ENCODE measurements at places on chromosomes 12 and 14.

DNA sequence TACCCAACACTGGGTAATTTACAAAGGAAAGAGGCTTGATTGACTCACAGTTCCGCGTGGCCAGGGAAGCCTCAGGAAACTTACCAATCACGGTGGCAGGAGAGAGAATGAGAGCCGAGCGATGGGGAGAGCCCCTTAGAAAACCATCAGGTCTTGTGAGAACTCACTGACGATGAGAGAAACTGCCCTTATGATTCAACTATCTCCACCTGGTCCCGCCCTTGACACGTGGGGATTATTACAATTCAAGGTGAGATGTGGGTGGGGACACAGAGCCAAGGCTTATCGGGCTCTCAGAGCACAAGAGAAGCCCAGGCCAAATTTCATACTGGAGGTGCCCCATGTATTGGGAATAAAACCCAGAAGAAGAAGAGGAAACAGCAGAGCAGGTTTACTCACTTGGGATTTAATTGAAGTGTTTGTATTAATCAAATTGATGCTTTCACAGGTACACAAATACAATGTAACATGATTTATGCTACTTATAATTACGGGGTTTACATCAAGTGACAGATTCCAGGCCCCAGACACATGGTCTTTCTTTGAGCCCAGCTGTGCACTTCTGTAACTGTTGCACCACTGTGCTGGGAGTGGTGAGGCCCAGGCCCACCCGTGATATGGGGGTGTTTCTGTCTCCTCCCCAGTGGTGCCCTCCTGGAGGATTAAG is 8.2 kb upstream of the CCDC85C start:
- DNase-seq: no peak

GRCh38 chr12:42679466-42679865 is 89.9 kb upstream of the PRICKLE1 start:
- DNase-seq: no peak

GRCh38 chr12:94012590-94012989 is 135.8 kb upstream of the PLXNC1 start:
- no peak for DNase-seq

- no peak for DNase-seq
These were observed 4.5 kb upstream of the DCAF11 start for GRCh38 chr14:24110060-24110459.

DNA sequence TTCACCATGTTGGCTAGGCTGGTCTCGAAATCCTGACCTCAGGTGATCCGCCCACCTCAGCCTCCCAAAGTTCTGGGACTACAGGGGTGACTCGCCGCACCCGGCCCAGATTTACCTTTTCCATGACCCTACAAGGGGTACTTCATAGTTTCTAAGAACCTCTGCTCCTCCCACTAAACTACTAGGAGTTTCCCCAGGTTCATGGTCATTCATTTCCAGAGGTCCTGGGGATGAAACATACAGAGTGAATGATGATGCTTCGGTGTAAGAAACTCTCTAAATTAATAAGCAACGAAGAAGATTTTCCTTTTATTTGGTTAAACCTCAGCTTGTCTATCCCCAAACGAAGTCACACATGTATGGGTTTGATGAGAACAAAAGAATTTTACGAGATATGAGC is 56.9 kb downstream of the AMN start:
- DNase-seq: no peak

- no peak for DNase-seq
These were observed 772 bp downstream of the SCARB1 start for GRCh38 chr12:124862768-124863415.

- no peak for DNase-seq
These were observed 3.6 kb downstream of the NAB2 start for GRCh38 chr12:57092529-57092862.

DNA sequence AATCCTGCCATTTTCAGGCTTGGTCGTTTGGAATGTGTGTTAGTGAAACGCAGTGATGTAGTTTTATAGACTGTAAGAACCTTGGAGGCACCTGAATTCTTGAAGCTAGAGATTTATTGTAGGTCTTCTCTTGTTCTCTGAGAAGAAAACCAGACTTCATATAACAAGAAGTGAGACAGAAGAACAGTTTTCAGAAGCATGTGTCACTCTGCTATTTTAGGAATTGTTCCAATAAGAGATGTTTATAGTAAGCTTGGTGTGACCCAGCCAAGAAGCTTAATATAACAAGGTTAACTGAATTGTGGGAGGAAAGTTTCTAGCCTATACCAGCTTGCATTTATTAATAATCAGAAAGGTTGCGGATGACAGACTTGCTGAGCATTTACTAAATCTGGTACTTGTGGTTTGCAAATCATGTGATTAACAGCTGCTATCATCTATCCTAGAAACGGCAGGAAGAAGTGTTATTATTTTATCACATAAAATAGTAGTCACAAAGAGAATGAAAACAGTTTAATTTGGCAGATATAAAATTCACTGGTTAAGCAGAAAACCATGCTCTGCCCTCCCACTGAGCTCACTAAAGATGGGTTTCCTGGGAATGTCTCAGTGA is 49.2 kb upstream of the BCAT1 start:
- DNase-seq: no peak

GRCh38 chr14:68450391-68451120 is 342.3 kb downstream of the ZFP36L1 start:
- DNase-seq: no peak

- no peak for DNase-seq
These were observed 73.8 kb downstream of the KIAA0586 start for GRCh38 chr14:58501214-58501816.

DNA sequence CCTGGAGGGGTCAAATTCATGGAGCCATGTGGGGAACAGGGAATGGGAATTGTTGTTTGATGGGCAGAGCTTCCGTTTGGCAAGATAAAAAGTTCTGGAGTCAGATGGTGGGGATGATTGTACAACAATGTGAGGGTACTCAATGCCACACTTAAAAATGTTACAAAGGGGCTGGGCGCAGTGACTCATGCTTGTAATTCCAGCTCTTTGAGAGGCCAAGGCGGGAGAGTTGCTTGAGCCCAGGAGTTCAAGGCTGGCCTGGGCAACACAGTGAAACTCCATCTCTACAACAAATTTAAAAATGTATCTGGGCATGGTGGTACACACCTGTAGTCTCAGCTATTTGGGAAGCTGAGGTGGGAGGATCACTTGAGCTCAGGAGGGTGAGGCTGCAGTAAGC is 66.0 kb upstream of the DIO3 start:
- DNase-seq: no peak

- peak; percentile 31 for DNase-seq
These were observed 347 bp downstream of the SYNDIG1L start for GRCh38 chr14:74425525-74426201.

DNA sequence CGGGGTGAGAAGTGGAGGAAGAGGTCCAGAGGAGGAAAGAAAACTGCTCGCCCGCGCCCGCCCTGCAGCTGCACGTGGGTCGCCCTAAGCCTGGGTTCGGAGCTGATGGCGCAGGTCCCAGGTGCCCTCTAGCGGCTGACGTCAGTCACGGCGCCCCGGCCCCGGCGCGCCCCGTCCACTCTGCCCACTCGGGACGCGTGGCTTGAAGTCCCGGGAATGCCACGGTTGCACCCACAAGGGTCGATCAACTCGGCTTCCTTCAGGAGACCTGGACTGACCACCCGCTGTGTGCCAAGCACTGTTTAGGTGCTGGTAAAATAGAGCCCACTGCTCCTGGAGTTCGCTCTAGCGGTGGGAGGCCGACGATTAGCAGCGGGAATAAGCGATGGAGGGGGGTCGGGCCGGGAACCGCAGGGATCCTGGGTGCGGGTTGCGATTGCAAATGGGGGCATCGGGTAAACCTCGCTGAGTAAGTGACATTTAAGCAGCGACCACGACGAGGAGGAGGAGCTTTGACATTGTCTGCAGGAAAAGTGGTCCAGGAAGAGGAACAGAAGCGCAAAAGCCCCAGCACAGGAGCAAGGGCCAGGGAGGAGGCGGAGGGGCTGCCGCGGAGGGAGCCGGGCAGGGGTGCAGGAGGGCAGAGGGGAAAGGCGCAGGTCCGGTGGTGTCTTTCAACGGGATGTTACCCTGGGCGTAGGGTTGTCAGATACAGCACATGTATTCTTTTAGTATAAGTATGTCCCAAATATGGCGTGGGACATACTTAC is 5.1 kb upstream of the ZNF839 start:
- no peak for DNase-seq
